ENCODE measurements at places on chromosomes 11 and 22.

DNA sequence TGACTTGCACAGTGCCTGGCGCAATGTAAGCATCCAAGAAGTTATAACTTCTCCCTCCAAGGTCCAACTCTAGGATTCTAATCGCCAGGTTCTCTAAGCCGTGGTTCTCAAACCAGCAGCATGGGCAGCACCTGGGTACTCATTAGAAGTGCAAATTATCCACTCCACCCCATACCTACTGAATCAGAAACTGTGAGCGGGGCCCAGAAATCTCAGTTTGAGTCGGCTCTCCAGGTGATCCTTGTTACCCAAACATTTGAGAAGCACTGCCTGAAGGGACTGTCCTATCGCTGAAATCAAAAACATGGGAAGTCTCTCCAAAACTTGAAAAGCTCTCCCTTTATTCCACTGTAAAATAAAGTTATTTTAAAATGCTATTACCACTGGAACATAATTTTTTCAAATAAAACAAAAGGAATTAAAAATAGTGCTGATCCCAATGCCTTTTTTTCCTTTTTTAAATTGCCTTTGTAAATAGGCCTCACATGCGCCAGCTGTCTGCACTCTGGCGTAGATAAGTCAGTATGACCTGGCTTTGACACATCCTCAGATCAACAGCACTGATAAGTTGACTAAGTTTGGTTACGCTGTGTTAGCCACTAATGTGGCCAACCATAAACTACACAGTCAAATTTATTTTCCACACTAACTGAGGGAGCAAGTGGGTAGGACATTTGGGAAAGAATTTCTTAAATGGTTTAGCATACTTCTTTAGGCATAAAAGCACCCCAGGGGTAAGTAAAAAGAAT lies 8.4 kb upstream of the CTR9 start:
- peak; percentile 30 for DNase-seq

DNA sequence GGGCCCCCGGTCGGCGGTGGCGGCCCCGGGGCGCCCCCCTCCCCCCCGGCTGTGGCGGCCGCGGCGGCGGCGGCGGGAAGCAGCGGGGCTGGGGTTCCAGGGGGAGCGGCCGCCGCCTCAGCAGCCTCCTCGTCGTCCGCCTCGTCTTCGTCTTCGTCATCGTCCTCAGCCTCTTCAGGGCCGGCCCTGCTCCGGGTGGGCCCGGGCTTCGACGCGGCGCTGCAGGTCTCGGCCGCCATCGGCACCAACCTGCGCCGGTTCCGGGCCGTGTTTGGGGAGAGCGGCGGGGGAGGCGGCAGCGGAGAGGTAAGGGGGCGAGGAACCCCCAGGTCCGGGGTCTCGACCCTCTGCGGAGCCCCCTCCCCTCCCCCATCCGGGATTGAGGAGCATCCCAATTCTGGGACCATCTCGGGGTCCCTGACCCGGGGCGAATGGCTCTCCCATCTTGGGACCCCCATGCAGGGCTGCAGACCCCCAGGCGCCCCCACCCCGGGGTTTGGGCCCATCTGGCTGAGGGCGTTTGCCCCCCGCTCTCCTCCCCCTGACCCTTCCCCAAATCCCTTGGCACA lies 431 bp downstream of the KMT2A start:
- no peak for DNase-seq

DNA sequence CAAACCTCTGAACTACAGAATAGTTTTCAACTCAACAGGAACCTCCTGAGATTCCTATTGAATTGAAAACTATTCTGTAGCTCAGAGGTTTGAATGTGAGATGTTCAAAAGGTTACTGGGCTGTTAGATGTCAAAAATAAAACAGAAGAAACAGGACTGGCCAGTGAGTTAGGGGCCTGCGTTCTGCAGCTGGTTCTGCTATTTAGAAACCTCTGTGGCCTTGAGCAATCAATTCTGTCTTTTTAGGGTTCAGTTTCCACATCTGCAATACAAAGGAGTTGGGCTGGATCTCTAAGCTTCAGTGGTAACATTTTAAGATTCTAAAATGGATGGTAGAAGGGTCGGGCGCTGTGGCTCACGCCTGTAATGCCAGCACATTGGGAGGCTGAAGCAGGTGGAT lies 55.8 kb downstream of the CLMP start:
- DNase-seq = no peak

DNA sequence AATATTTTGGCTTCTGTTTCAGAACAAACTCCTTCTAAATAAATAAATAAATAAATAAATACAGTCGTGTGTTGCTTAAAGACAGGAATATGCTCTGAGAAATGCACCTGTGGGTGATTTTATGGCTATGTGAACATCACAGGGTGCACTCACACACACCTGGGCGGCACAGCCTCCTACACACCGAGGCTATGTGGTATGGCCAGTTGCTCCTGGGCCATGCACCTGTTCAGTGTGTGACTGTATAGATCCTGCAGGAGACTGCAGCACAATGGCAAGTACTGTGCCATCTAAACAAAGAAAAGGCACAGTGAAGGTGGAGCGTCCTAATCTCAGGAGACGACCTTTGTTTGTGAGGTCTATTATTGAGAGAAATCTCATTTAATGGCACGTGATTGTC lies 1281.1 kb downstream of the TBC1D22A start:
- DNase-seq = no peak
